ENCODE measurements at places on chromosomes 4 and X.

- no peak for DNase-seq
These were observed 91.3 kb downstream of the LCORL start for GRCh38 chr4:17930256-17930655.

GRCh38 chrX:13005661-13006473 lies 31.0 kb downstream of the TMSB4X start:
- no peak for DNase-seq

DNA sequence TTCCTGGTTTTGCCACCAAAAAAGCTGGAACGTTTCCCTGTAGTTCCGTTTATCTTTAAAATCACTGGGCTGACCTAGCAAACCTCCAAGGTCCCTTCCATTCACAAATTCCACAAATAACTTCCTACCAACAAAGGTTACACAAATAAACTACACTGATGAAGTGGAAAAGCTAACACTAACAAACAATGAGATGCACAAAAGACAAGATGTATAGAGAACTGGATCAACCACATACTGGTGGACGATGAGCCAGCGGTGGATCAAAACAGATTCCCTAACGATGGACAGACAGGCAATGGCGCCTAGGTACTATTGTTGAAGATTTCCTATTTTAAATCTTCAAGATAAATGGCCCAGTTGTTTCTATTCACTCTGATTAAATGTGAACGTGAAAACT lies 15.5 kb downstream of the AFAP1 start:
- no peak for DNase-seq

- DNase-seq: no peak
These were observed 182.1 kb upstream of the TET2 start for GRCh38 chr4:104964410-104965175.

Measured in NB4 (cell line).